ENCODE measurements at places on chromosomes 5 and 9.

GRCh38 chr9:81619353-81620001 lies 69.9 kb downstream of the TLE1 start:
- DNase-seq, result no peak

GRCh38 chr5:78809444-78809843 lies 160.9 kb upstream of the LHFPL2 start:
- DNase-seq, result no peak

DNA sequence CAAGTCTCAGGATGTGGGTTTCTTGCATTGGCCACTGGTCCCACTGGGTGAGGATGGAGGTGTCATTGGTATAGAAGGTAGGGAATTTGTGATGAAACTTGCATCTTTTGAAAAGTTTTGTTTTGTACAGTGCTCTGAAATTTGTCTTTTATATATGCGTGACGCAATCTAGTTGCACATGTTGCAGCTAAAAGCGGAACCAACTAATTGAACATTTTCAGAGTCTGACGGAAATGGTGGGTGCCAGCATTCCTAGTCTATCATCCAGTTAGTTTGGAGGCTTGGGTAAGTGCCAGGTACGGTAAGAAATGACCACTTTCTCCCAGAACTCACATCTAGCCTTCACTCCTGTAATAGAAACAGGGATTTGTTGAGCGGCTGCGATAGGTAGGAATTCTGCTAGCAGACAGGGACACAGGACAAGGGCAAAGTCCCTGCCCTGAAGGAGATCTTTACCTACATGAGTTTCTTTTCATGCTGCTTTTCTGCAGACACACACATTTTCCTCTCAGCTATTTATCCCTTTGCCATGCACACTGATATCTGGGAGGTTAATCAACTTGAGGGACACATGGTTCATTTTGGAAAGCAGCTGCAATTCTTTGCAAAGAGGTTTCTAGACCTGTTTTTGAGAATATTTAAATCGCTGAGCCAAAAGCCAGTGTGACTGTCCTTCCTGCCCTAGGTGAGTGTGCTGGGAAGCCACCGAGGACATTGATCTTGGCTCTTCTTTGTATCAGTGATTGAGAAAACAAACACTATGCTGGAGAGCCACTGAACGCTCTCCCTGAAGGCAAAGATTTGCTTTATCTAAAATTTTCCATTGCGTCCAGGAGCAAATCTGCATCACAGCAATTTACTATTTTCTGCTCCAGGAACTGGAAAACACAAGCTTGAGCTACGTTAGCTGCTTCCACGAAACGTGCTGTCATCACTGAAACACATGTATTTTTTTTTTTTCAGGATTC lies 89.7 kb downstream of the DAP start:
- DNase-seq, result no peak

DNA sequence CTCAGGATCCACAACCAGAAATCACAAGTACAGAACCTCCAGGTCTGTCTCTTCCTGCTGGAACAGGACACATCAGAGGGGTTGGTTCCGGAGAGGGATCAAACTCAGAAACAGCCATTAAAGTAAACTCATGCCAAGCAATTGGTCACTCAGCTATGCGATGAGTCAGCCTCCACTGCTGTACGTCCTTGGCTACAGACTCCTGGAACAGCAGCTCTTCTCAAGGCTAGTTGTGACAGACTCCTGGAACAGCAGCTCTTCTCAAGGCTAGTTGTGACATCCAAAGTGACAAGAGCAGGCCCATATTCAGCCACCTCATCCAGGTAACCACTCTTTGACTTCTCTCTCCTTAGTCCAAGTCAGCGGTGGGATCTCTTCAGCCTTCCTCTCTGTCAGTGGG lies at the start of gene SPINK13:
Gene SPINK13, plus strand, starts transcription at position 229 of the 400 bp plus-strand sequence. CDS start 1,279 bp downstream, outside the sequence.
- no peak for DNase-seq

GRCh38 chr5:129120158-129120581 lies 25.6 kb downstream of the ISOC1 start:
- DNase-seq, result no peak

DNA sequence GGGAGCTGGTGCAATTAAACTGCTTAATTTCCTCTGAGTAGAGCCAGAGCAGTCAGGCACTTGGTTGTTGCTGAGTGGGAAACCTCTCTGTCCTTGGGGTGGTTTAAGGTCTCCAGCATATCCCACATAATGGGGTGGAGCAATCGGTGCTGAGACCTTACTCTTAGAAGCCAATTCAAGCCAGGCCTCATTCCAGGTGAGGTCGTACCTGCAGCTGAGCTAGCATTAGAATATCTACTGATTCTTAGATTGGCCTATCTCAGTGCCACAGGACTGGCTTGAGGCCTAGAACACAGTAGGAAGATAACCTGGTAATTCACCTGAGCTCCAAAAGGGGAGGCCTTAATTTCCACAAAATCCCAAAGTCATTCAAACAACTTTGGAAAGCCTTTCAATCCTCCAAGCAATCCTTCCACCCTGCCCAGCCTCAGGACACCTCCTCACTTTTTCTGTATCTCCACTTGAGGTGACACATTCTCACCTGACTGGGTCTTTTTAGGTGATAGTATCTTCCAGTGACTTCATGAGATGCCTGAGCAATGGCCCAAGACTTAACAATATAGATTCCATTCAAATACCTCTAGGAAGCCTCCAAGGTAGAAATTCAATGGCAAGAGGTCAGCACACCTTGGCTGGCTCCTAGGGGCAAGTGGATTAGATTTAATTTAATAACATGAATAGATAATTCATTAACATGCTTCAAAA lies 91.0 kb downstream of the FEM1C start:
- DNase-seq, result no peak

DNA sequence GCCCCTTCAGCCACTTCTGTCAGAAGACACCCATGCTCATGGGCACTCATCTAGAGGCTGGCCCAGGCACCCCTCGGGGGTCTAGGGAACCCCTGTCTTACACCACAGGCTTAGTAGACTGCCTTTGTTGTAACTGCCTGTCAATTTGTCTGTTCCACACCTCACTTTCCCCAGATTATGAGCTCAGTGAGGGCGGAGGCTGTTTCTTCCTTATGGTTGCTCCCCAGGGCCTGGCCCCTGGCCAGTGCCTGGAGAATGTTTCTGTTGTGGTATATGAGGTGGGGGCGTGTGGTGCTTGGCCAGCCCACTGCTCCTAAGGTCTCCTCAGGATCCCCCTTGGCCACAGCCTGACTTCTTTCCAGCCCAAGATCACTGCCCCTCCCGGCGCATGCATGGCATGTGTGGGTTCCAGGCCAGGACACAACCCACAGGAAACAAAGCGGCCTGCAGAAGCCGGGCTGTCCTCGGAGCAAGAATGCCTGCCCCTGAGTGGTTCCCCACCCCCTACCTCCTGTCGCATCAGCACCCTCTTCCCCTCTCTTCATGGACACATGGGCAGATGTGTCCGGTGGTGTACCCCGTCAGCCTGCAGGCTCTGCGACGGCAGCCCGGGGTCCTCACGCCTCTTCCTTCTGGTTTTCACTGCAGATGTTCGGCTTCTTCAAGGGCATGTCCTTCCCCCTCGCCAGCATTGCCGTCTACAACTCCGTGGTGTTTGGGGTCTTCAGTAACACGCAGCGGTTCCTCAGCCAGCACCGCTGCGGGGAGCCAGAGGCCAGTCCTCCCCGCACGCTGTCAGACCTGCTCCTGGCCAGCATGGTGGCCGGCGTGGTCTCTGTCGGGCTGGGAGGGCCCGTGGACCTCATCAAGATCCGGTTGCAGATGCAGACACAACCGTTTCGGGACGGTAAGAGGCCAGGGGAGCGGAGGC lies 17.7 kb downstream of the SLC25A48 start:
- no peak for DNase-seq

- DNase-seq, result no peak
Observed at GRCh38 chr5:121982893-121983285, 21.1 kb downstream of the SRFBP1 start.

DNA sequence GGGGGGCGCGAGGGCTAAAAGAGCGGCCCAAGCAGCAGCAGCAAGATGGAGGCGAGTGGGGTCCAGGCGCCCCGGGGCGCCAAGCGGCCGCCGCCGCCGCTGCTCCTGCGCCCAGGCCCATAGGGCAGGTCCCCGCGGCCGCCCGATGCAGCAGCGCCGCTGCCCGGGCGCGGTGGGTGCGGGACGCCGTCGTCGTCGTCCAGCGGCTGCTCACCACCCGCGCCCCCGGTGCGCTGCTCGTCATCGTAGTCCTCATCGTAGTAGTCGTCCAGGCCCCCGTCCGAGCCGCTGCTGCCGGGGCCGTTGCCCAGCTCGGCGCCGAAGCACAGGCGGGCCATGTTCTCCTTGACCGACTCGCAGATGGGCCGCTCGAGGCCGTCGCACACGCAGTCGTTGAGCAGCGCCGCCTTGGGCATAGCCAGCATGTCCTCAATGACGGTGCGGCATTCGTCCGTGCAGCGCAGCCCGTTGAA lies 1.5 kb downstream of the GAS1 start:
- DNase-seq, result no peak

- DNase-seq, result no peak
Observed at GRCh38 chr9:8468045-8468637, 668.6 kb upstream of the DMAC1 start.

DNA sequence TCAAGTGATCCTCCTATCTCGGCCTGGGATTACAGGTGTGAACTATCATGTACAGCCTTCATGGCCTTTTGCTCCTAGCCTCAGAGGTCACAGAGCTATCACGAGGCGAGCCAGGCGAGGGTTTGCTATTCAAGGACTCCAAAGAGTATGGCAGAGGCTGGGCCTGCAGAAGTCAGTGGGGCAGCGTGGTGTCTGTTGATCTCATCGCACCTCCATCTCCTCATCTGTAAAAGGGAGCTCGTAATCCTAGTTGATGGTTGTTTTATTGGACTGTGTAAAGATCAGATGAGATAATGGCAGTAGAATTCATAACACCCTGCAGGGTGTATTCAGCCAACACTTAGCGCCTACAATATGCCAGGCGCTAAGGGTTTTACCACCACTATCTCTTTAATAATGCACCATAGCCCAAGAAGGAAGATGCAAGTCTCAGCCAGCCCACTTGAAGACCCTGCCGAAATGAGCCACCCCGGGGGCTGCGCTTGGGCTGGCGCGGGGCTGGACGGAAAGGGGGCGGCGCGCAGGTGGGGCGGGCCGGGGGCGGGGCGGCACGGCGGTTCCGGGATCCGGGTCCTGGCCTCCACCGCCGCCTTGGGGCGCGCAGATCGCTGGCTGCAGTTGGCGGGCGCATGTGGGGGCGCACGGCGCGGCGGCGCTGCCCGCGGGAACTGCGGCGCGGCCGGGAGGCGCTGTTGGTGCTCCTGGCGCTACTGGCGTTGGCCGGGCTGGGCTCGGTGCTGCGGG lies at the start of gene GALNT12:
Gene GALNT12, plus strand, starts transcription at position 601 of the 744 bp plus-strand sequence. Its CDS starts 29 bp downstream, at position 630.
- DNase-seq, result peak; percentile 78

- DNase-seq, result no peak
Observed at GRCh38 chr9:16928179-16928945, 57.9 kb upstream of the BNC2 start.

- DNase-seq, result no peak
Observed at GRCh38 chr9:77906991-77907390, 124.6 kb downstream of the GNAQ start.

GRCh38 chr9:115531410-115532125 lies 413.6 kb upstream of the TNC start:
- DNase-seq, result no peak

GRCh38 chr5:114238771-114239313 lies 123.0 kb upstream of the KCNN2 start:
- no peak for DNase-seq

DNA sequence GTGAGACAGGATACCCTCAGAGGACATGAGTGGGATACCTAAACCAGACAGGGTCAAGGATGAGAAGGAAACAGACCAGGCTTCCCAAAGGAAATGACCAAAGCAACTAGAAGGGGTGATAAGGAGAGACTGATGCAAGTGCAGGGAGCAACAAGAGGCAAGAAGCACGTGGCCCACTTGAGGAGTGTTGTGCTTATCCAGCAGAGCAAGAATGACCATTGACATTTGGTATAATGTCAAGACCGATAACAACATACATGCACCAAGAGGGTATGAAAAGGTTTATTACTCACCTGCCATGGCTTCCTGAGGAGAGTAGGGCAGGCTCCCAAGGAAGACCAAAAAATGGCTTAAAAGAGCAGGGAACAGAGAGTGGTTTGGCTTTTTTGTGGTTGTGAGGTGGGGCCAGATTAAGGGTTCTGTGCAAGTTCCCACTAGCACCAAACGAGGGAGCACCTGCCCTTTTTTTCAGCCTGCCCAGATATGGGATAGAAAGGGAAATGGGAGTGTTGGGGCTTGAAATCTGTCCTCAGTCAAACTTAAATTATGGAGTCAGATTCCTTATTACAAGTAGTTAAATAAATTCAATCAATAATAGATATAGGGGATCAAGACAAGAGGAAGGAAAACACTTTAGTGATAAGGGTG lies 513.6 kb downstream of the RASEF start:
- DNase-seq, result no peak

- DNase-seq, result no peak
Observed at GRCh38 chr5:93364378-93364777, 216.6 kb downstream of the NR2F1-AS1 start.

GRCh38 chr9:92977279-92977678 lies 30.0 kb downstream of the FGD3 start:
- no peak for DNase-seq

DNA sequence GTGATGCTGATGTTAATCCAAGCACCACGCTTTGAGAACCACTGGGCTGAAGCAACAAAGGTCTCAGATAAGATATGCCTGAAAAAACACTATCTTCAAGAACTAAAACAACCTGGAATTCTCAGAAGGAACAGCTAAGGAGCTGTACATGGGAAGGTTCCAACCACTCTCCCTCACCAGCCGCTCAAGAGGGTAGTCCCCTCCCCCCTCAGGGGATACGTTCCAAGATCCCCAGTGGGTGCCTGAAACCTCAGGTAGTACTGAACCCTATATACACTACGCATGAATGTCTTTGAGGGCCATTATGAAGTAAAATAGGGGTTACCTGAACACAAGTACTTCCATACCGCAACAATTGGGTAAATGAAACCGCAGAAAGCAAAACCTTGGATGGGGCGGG lies 1.9 kb downstream of the BOD1 start:
- no peak for DNase-seq

DNA sequence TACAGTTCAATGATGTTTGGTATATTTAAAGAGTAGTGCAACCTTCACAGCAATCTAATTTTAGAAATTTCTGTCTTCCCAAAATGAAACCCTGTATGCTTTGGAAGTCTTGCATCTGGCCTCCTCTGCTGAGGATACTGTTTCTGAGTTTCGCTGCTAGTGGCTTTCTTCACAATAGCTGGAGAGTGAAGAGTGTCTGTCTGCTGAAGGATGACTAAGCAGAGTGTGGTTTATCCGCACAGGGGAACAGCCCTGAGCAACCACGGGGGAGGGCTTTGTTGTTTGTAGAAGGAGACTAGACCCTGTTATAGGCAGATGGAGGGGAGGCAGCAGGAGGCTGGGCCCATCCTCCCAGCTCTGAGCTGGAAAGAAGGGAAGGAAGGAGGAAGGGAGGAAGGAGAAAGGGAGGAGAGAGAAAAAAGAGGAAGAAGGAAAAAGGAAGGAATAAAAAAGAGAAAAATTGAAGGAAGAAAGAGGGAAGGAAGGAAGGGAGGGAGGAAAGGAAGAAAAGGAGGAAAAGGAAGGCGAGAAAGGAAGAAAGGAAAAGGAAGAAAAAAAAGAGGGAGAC lies 10.5 kb upstream of the IRX2 start:
- no peak for DNase-seq

GRCh38 chr9:94922098-94922607 lies 195.7 kb downstream of the AOPEP start:
- no peak for DNase-seq
